Activated naive CD4-positive, alpha-beta T cell treated with anti-CD3 and anti-CD28 coated beads for 36 hours (primary cell): ENCODE measurements at places on chromosomes 7 and 10. TPM values are rescaled to one million over a fixed set of nuclear protein-coding genes. Genes with fewer than 3 reads are reported as not detected.
A peak's percentile ranks its signal among the peaks of the same experiment; 100 is the strongest.

- no peak for DNase-seq
These were observed 60.3 kb upstream of the NFKB2 start for GRCh38 chr10:102335184-102335583.

- DNase-seq, result no peak
These were observed 3.8 kb downstream of the AGAP3 start for GRCh38 chr7:151089893-151090730.

DNA sequence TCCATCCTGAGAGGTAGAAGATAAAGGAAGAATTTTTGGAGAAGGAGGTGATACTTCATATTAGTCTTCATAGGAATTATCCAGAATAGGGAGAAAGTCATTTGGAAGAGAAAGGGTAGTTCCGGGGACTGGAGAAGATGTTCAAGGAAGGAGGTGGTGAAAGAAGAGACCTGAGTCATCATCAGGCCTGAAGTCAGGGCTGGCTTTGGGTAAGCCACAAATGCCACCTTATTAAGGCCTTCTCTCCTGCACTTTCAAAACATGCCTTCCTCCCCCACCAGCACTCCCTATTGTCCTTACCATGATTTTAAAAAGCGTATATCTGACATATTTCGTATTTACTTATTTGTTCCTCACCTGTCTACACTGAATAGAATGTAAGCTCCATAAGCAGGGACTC is 112.2 kb upstream of the LRGUK start:
- no peak for DNase-seq

GRCh38 chr7:55348502-55348901 is 16.6 kb upstream of the LANCL2 start:
- no peak for DNase-seq

DNA sequence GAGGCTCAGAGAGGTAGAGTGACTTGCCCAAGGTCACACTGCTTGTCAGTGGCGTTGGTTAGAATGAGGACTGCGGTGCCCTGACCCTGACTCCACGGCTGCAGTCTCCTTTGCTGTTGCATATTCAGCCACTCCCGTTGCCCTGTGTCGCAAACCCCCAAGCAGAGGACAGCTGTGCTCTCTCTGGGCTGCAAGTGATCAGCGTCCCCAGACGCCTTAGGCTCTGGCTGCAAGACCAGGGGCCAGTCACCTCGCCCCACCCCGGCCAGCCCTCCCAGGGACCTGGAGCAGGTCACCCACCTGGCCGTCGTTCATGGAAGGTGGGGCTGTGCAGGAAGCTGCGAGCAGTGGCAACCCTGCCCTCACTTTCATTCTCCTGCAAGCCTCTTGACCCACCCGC is 51.7 kb upstream of the NANOS1 start:
- no peak for DNase-seq

GRCh38 chr10:77458986-77459590 is 178.5 kb downstream of the KCNMA1 start:
- no peak for DNase-seq

- no peak for DNase-seq
These were observed 66.1 kb downstream of the KCNMA1 start for GRCh38 chr10:77571490-77571889.

DNA sequence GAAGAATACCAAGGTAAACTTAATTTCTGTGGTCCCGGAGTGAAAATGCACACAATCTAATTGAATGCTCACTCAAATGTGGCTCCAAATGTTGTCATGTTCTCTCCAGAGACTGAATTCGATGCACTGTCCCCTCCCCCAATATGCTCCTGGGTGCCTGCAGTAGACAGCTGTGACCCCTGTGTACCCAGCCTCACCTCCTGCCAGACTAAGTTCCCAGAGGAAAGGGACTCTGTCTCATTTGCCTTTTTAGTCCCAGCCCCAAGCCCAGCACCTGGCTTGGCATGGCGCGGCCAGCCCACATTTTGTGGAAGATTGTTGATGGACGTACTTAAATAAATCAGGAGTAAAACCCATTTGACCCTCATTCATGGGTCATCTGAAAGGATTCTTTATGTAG is 21.8 kb upstream of the FIGNL1 start:
- no peak for DNase-seq

GRCh38 chr10:97040248-97040584 is 145.5 kb downstream of the SLIT1 start:
- no peak for DNase-seq

DNA sequence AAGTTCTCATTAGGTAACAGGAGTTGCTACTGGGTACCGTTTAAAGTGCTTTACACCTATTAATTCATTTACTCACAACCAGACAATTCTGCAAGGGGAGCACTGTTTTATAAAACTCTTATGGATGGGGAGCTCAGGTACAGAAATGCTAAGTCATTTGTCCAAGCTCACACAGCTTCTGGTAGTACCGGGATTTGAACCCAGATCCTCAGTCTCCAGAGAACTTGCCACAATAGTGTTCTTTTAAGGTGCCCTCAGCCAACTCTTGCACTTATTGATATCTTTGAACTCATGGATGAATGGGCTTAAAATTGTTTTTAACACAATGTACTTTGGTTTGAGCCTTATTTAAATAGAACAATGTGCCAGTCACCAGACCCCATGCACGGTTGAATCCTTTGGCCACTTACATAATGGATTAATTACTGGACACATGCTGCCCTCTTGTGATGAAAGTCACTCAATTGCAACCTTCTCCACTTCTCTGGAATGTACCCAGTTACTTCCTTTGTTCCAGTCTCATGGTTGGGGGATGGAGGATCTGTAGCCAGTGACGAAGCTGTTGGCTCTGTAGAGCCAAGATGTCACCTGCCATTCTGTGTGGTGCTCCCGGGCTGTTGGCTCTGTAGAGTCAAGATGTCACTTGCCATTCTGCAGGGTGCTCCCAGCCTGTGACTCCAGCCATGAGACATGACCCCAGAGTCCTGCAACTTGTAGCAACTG is 65.6 kb downstream of the NOD1 start:
- DNase-seq, result peak; percentile 10

GRCh38 chr7:24757353-24758275 is at the start of gene GSDME:
GSDME (minus strand) TSS chr7:24757464; CDS start chr7:24749774, 7,690 bp downstream.
- no peak for DNase-seq

DNA sequence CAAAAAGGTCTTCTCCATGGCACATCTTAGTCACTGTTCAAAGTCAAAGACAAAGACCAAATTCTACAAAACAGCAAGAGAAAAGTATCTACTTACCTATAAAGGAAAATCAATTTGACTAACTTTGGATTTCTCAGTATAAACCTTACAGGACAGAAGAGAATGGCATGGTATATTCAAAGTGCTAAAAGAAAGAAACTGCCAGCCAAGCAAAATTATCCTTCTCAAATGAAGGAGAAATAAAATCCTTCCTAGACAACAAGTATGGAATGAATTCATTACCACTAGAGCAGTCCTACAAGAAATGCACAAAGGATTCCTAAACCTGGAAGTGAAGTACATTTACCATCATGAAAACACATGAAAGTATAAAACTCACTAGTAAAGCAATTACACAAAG is 235.5 kb downstream of the STK31 start:
- DNase-seq, result no peak

GRCh38 chr10:130404476-130405055 is 268.4 kb downstream of the GLRX3 start:
- no peak for DNase-seq

- no peak for DNase-seq
These were observed 5.9 kb downstream of the ZNF488 start for GRCh38 chr10:47378183-47378510.

DNA sequence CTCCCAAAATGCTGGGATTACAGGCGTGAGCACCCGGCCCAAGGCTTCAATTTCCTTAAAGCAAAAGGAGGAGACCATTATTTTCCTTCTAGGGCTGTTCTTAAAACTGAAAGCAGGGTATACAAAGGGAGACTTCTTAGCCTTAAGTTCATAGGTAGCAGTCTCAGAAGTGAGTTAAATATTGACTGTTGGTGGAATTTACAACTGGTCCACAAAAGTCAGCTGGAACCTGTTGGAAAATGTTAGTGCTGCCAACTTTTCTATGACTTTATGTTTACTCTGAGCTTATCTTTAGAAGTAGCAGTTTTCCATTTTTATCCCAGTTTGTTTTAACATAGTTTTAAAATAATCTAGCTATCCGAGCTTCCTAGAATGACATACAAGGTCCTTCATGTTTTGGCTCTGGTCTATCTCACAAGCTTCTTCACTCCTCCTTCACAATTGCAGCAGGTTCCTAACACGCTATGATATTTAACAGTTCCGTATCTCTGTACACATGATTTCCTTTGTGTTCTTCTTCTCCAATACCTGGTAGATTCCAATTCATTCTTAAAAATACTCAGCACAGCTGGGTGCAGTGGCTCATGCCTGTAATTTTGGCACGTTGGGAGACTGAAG is 3.3 kb downstream of the SLC26A3 start:
- DNase-seq, result no peak

DNA sequence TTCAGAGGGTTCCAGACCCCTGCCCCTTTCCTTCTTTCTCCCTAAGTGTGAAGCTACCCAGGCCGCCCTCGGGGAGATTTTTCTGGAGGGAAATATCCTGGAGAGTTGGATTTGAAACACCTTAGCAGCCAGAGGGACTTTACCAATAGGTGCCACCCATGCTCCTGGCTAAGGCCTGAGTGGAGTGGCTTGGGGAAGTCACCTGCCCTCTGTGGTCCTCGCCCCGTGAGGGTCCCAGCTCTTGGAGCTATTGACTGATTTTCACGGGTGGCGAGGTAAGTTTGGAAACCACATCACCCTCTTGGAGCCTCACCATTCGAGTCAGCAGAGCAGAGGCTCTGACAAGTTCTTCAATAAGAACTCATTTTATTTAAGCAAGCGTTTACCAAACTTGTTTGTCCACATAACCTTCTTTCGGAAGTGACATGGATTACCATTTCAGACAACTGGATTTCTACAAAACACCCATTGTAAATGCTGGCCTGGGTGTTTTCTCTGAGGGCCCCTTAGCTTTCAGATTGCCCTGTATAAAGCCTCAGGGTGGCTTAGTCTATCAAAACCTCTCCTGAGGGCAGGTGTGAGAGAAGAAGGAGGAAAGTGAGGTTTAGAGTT is 20.4 kb downstream of the AQP1 start:
- DNase-seq, result no peak

GRCh38 chr10:22003964-22004281 is 393 bp upstream of the DNAJC1 start:
- no peak for DNase-seq

DNA sequence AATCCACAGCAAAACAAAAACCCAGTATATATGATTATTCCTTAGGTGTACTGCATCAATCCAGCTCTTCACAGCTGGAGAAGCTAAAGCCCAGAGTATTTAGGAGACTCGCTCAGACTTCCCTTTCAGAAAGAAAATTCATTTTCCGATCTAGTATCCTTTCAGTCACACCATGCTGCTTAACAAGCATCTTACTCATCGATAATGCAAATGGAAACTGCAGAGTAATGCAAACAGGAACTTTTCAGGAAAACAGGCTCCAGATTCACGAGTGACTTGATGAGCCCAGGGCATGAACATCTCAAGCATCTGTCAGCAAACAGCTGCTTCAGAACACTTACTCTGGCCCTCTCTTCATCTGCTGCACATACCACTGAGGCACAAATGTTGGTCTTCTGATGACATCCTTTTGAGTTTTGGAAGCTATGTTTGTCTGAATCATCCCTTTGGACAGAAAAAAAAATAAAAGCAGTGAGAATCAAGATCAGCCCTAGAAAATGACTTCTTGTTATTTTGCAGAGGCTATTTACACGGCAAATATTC is 24.9 kb upstream of the ZC3HAV1L start:
- no peak for DNase-seq

GRCh38 chr7:20113427-20114027 is 103.7 kb downstream of the MACC1 start:
- no peak for DNase-seq

GRCh38 chr10:52949899-52950298 is 177.3 kb upstream of the MBL2 start:
- DNase-seq, result no peak

DNA sequence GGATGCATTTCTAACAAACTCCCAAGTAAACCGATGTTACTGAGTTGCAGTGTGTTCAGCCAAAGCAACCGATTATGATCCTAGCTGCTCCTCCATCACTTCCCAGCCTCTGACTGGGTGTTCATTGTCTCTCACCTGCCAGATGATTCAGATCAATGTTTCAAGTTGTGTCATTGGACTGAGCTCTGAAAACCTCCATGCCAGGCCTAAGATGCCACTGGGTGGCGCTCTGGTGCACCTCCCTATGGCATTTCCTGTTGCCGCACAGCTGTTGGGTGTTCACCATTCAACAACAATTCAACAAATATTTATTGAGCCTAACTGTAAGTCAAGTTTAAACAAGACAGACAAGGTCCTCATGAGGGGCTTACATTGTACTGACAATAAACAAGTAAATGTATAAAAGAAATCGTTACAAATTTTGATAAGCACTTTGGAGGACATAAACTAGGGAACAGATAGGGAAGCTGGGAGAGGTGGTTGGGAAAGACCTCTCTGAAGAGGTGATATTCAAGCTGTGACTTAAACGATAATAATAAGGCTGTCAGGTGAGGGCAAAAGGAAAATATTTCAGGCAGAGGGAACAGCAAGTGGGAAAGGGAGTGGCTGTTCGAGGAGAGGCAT is 22.8 kb downstream of the RGR start:
- peak; percentile 96 for DNase-seq

- DNase-seq, result no peak
These were observed 21.6 kb downstream of the PITRM1 start for GRCh38 chr10:3150961-3151360.

- DNase-seq, result no peak
These were observed 656.5 kb downstream of the SDK1 start for GRCh38 chr7:3957472-3958108.

GRCh38 chr7:131880078-131880477 is 323.6 kb upstream of the PODXL start:
- no peak for DNase-seq

GRCh38 chr7:88185650-88186049 is 34.2 kb downstream of the SRI start:
- DNase-seq, result no peak

GRCh38 chr10:62652564-62652963 is 152.0 kb upstream of the ADO start:
- no peak for DNase-seq

- DNase-seq, result no peak
These were observed 93.3 kb upstream of the MGMT start for GRCh38 chr10:129373718-129374117.

The GJC3 gene
- 0.62 TPM for total RNA-seq

The ZNF212 gene
- total RNA-seq, result 10.4 TPM

The TRA2A gene
- 79.0 TPM for total RNA-seq

The EGFR gene
- not detected for total RNA-seq

The GOT1 gene
- 62.6 TPM for total RNA-seq

The NUTM2B gene
- total RNA-seq, result 0.49 TPM

The GIMAP5 gene
- 32.3 TPM for total RNA-seq

The SORCS3 gene
- total RNA-seq, result not detected
